ENCODE measurements at places on chromosomes 3 and 15. TPM values are rescaled to one million over a fixed set of nuclear protein-coding genes. Genes with fewer than 3 reads are reported as not detected.

Gene POLQ
- 8.2 TPM for total RNA-seq

Gene SYNM
- total RNA-seq, result 50.2 TPM

Gene SPTBN5
- 1.9 TPM for total RNA-seq

Gene GCSAM
- 0.57 TPM for total RNA-seq

Gene FBLN2
- total RNA-seq, result 122 TPM

Gene P2RY1
- 35.7 TPM for total RNA-seq

Gene DNAJA4
- 20.8 TPM for total RNA-seq

Gene CNTN4
- 6.5 TPM for total RNA-seq

Gene CEP63
- total RNA-seq, result 14.5 TPM

Gene SEMA3G
- total RNA-seq, result 2.2 TPM

Gene SPINT1
- 506 TPM for total RNA-seq

Gene TYRO3
- total RNA-seq, result 10.1 TPM

Data from esophagus squamous epithelium (tissue), 5 donors.